ENCODE measurements at places on chromosomes 3 and 15.

DNA sequence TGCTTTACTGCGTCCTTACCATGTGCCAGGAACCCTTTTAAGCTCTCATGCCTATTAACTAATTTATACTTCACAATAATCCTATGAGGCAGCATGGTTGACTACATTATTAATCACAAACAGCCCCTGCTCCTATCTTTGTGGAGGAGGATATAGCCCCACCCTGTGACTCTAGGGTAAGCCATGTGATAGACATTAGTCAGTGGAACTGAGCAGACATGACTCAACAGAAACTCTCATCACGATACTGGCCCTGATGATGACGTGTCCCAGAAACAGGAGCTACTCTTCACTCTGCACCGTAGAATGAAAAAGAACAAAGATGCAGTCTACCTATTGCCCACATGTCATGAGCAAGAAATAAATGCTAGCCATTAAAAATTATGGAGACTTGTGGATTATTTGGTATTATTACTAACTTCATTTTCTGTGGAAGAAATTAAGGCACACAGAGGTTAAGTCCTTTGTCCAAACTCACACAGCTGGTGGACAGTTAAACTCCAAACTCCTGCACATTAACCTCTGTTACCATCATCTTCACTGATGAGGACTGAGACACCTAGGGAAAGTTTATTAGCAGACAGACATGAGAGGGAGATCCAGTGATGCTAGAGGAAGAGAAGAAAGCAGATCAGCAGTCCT lies 51.2 kb downstream of the CFAP20DC start:
- peak; percentile 47 for DNase-seq

GRCh38 chr15:49235446-49236124 lies 65.5 kb downstream of the GALK2 start:
- DNase-seq, result peak; percentile 67

DNA sequence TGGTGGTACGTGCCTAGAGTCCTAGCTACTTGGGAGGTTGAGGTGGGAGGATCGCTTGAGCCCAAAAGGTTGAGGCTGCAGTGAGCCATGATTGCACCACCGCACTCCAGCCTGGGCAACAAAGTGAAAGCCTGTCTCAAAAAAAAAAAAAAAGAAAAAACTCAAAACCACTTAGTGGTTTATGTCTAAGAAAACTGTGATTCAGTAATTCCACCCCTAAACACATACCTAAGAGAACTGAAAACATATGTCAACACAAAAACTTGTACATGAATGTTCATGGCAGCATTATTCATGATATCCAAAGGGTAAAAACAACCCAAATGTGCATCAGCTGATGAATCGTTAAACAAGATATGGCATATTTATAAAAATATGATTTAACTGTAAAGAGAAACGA lies 14.3 kb downstream of the SPG21 start:
- no peak for DNase-seq

DNA sequence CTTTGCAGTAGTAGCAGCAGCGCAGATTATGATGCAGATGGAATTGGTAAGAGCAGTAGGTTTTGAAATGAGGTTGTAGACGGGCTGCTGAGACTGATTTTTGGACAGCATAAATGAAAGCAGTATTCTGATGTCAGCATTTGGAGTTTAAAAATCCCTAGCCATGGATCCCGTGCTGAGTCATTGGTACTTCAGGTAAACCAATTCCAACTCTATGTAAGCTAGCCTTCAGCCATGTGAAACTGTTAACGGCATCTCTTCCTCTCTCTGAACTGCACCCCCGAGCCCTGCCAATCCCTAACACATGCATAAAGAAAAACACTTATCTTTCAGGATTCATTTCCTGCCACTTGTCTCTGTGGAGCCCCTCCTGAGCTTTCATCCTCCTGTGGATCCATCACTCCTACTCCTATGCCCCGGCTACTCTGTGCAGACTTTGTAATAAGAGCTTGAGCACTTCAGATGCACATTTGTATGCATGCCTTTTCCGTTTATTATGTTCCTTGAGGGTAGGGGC lies 119.0 kb downstream of the AKAP13 start:
- DNase-seq, result no peak

GRCh38 chr3:152638707-152639450 lies 196.1 kb upstream of the P2RY1 start:
- DNase-seq, result no peak

- no peak for DNase-seq
These were observed 75.1 kb downstream of the VGLL4 start for GRCh38 chr3:11568503-11569155.

GRCh38 chr15:65969865-65970816 lies 100.8 kb downstream of the RAB11A start:
- DNase-seq, result no peak

GRCh38 chr15:96187341-96188305 lies 142.9 kb upstream of the NR2F2 start:
- DNase-seq, result no peak

- DNase-seq, result no peak
These were observed 80.7 kb upstream of the PCSK6 start for GRCh38 chr15:101570241-101570640.

GRCh38 chr3:105611304-105612192 lies 244.8 kb downstream of the ALCAM start:
- DNase-seq, result no peak

GRCh38 chr3:14872706-14873105 lies 53.9 kb downstream of the FGD5 start:
- no peak for DNase-seq

- no peak for DNase-seq
These were observed 138.4 kb upstream of the RARB start for GRCh38 chr3:25289663-25290062.

DNA sequence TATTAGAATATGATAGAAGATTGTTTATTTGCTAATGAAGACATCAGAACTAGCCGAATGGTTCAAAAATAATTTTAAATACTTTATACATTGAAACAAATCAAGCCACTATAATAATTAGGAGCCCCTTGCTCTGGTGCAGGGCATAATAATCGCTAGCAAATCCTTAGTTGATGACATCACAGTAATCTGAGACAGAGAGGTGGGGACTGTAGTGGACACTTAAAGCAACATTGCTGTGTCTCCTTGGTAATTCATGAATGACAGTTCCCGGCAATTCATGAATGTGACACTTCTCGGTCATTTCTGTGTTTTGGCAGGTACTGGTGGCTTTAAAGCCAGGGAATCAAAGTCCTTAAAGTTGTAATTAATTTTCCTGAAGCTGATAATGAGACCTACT lies 114.3 kb downstream of the PPM1L start:
- no peak for DNase-seq

DNA sequence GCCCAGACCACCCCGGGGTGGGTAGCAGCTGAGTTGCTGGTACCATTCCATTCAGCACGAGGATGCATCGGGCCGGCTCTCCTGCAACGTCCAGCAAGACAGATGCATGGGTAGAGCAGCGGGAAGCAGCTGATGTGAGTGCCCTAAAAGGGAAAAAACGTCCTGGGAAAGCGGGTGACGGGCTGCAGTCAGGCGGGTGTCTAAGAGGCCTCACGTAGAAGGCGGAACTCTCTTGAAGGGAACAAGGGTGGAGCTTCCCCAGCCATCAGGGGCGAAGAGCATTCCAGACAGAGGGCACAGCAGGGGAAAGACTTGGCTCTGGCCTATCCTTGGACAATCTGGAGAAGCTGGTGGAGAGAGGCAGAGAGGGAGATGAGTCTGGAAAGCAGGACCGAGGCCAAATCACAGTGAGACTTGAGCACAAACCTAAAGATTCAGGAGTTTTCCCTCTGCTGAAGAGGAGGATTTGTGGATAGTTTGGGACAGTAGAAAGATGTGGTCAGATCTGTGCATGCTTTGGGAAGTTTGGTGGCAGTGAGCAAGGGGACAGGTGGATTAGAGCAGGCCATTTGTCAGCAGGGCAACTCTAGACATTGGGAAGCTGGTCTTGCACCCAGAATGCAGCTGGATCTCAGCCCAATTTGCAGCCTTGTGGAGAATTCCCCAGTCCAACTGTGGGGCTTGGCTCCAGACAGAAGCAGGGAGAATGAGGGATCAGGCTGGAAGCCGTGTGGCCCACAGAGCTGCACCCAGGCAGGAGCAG lies 70.7 kb downstream of the SEMA5B start:
- no peak for DNase-seq

GRCh38 chr15:71411538-71412482 lies 296.5 kb downstream of the THSD4 start:
- no peak for DNase-seq

DNA sequence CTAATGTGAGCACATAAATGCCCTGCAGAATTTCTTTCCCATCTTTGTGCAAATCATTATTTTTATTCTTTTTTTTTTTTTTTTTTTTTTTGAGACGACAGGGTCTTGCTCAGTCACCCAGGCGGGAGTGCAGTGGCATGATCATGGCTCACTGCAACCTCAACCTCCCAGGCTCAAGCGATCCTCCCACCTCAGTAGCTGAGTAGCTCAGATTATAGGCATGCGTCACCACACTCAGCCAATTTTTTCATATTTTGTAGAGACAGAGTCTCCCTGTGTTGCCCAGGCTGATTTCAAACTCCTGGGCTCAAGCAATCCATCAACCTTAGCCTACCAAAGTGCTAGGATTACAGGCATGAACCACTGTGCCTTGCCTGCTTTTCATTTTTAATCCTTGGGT lies 22.9 kb downstream of the DAG1 start:
- no peak for DNase-seq

GRCh38 chr3:4756855-4757574 lies 222.2 kb upstream of the BHLHE40 start:
- no peak for DNase-seq

- DNase-seq, result no peak
These were observed 10.9 kb downstream of the RTP1 start for GRCh38 chr3:187208159-187208558.

- peak; percentile 11 for DNase-seq
These were observed 241.4 kb downstream of the EDEM1 start for GRCh38 chr3:5428607-5429516.

DNA sequence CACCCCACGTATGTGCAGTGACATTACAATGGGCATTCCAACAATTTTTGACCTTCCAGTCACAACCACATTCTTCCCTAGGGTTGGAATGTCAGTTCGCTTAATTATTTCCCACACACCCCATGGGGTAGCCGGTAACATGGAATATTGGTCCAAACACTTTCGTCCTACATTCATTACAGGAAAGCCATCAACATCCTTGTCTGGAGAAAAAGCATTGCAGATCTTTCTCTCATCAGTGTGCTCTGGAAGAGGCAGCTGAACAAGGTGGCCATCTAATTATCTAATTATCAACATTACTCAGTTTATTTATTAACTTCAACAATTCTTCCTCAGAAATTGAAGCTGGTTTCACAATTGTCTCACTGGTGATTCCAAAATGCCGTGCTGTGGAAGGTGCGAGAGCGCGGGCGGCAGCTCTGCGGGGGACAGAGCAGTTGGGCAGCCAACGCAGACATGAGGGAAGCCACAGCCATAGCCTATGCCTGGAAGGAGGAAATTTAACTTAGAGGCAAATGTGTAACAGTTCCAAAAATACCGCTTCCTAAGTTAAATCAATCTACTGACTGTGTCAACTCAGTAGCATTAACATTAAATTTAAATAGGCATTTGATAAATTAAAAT lies 1158.9 kb upstream of the EPHA6 start:
- DNase-seq, result no peak

- no peak for DNase-seq
These were observed 19.5 kb upstream of the ZBTB38 start for GRCh38 chr3:141348837-141349236.

DNA sequence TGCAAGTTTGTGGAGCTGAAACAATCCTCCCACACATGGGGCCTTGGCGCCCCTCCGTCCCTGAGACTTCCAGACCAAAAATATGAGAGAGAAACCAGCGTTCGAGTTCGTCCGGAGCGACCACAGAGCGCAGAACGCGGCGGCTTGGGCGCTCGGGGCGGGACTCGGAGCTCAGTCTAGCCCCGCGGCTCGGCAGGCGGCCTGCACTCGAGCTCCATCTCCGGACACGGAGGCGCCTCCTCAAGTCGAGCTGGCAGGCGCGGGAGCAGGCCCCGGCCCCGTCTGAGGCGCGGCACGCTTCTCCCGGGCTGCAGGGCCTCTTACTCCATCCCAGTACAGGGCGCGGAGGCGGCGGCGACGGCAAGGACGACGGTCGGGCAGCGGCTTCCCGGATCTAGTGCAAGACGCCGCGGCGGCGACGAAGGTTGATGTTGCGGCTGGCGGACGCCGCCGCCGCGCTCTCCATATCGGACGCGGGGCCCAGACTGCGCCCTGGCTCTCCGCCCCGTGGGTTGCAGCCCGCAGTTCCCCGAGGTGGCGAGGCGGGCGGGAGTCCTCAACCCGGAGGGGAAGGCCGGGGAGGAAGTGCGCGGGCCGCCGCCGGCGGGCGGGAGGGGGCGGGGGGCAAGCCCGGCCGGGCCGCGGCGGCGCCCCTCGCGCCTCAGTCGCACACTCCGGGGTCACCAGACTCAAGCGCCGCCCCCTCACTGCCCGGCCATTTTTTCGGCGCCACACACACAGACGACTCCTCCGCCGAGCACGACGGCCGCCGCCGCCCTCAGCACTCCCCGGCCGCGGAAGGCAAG lies 674 bp downstream of the MSL2 start:
- peak; percentile 83 for DNase-seq

DNA sequence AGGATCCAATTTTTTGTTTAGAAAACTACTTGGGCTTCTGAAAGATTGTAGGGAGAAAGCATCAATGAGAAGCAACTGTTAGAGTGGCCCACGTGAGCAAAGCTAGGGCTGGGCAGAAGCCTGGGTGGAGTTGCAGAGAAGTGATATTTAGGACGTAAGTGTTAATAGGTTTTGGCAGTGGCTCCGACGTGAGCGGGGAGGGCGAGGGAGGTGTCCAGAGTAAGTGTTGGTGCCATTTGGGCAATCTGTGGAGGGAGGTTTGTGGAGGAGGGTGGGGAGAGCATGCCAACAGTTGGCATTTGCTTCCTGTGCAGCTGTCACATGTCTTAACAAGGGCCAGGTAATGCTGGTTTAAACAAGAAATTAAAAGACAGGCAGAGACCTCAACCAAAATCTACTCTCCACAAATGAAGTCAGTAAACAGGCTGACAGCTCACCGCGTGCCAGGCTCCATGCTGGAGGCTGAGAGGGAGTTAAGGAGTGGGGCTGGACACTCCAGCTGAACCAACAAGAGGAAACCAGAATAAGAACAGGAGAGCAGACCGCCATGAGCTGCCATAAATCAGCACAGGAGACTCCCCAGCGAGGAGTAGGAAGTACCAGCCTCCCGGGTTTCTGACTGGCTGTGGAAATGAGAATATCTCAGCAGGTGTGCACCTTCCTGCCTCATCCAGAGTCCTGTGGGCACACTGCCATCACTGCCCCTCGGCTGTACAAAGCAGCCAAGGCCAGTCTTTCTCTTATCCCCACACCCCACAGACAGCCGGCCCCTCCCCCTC lies 232.6 kb downstream of the ABHD5 start:
- no peak for DNase-seq

GRCh38 chr15:55279746-55280351 lies 9.8 kb downstream of the RAB27A start:
- DNase-seq, result peak; percentile 72

DNA sequence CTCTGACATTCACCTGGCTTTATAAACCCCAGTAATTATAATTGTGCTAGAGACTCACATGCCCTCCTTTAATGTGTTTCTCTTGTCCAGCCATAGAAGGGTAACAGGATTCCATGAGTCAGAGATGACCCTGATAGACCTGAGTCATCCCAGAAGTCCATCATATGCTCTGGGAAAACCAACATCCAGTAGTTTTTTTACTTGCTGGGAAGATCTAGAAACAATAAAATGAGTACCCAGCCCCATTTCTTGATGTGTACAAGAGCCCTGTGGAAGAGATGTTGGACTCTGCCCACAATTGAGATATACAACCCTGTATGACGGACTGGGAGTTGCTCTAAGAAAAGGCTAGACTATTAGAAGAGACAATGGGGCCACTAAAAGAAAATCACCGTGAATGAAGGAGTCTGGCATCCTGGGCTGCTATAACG lies 22.4 kb upstream of the THUMPD3 start:
- DNase-seq, result no peak

GRCh38 chr3:98589331-98590036 lies 3.9 kb downstream of the CPOX start:
- DNase-seq, result no peak

Data from activated naive CD4-positive, alpha-beta T cell treated with anti-CD3 and anti-CD28 coated beads for 36 hours (primary cell).